ENCODE measurements at places on chromosomes 7 and 10. TPM values are rescaled to one million over a fixed set of nuclear protein-coding genes. Genes with fewer than 3 reads are reported as not detected.

The SLC26A5 gene
- total RNA-seq: not detected

The BMPER gene
- 2.3 TPM for total RNA-seq

The GNAT3 gene
- total RNA-seq: not detected

The CPVL gene
- 37.5 TPM for total RNA-seq

The SCIN gene
- total RNA-seq: 0.13 TPM

The WNT8B gene
- not detected for total RNA-seq

The SEMA3C gene
- total RNA-seq: 66.9 TPM

The LIPM gene
- total RNA-seq: not detected

The ELMO1 gene
- 11.9 TPM for total RNA-seq

The RBM17 gene
- total RNA-seq: 64.3 TPM

The MUC12 gene
- not detected for total RNA-seq

- peak; percentile 52 for DNase-seq
These were observed 110.7 kb upstream of the FZD8 start for GRCh38 chr10:35752469-35753461.

GRCh38 chr7:73706126-73707044 is 13.1 kb downstream of the STX1A start:
- DNase-seq: no peak

GRCh38 chr10:114353383-114353782 is 50.9 kb downstream of the AFAP1L2 start:
- DNase-seq: no peak

DNA sequence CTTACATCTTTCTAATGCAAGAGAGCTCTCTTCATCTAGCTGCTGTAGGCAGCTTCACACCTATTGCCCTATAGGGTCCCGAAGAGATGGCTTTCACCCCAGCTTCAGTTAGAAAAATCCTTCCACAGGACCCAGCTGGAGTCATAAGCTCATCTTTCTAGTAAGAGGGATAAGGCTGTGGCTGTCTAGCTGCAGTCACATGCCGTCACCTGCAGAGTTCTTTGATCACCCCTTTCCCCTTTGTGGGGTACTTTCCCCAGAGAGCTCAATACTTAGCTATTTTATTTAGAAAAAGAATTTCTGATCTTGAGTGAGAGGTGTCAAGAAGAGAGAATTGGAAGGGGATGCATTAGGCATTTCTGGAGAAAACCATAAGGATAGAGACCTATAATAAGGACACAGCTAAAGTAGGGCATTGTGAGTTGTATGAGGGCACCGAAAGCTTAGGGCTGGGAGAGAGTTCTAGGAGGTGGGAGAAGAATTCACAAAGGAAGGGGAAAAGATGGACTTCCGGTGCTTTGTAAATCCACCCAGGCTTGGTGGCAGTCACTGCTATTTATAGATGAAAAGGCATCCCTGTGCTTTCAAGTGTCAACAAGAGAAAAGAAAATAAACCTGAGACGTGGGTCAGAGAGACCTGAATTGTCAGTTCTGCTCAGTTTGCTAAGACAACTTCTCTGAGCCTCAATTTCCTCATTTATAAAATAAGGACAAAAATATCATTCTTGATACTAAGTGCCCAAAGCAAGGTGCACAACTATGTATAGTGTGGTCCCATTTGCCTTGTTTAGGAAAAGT is 11.1 kb upstream of the ST8SIA6 start:
- DNase-seq: no peak

DNA sequence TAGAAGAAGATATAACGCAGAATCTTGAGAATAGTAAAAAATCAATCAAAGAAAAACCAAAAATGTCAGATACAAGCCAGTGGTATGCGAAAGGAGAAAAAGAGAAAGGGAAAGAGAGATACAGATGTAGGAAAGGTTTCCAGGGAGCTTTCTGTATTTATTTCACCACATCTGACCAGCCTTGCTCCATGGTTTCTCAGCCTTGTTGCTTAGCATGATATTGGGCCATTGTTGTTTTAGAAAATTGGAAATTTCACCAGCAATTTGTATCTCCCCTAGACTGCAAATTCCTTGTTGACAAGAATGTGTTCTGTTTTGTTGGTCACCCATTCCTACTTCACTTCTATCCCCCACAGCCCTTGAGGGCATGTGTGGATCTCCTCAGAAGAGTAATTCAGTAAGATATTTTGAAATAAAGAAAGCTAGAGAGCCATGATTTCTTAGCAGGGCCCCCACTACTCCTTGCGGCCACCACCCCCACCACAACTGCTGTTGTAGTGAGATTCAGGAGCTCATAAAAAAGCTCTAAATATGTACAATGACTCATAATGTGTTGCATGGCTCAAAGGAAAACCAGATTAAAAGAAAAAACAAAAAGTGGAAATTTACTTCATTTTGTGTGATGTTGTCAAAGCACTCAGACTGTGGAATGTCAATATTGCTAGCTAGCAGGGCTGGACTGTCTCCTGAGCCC is 138.7 kb downstream of the CHRM2 start:
- no peak for DNase-seq

DNA sequence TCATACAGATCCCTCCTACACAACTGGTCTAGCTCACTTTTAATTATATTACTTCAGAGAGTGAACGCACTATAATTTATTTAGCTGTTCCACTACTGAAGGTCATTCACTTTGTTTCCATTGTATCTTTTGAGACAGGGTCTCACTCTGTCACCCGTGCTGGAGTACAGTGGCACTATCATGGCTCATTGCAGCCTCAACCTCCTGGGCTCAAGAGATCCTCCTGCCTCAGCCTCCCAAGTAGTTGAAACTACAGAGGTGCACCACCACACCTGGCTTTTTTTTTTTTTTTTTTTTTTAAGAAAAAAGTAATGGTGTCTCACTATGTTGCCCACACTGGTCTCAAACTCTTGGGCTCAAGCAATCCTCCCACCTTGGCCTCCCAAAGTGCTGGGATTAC is 49.0 kb downstream of the PIP4K2A start:
- no peak for DNase-seq

GRCh38 chr7:150753826-150754603 is 16.8 kb downstream of the GIMAP5 start:
- DNase-seq: no peak

GRCh38 chr10:132527339-132528063 is 10.1 kb upstream of the INPP5A start:
- peak; percentile 36 for DNase-seq

- no peak for DNase-seq
These were observed 27.5 kb downstream of the NOD1 start for GRCh38 chr7:30450983-30451497.

- no peak for DNase-seq
These were observed 485.8 kb downstream of the PLXNA4 start for GRCh38 chr7:132090444-132090843.

- peak; percentile 41 for DNase-seq
These were observed 11.4 kb upstream of the SCART1 start for GRCh38 chr10:133442191-133442966.

- DNase-seq: peak; percentile 88
These were observed 80.7 kb upstream of the SEC61G start for GRCh38 chr7:54839575-54840213.

GRCh38 chr7:81162771-81163525 is 244.1 kb upstream of the SEMA3C start:
- no peak for DNase-seq

- DNase-seq: peak; percentile 45
These were observed 81.1 kb upstream of the PRKG1 start for GRCh38 chr10:50992972-50993766.

GRCh38 chr7:9023675-9024294 is 590.4 kb downstream of the NXPH1 start:
- no peak for DNase-seq

DNA sequence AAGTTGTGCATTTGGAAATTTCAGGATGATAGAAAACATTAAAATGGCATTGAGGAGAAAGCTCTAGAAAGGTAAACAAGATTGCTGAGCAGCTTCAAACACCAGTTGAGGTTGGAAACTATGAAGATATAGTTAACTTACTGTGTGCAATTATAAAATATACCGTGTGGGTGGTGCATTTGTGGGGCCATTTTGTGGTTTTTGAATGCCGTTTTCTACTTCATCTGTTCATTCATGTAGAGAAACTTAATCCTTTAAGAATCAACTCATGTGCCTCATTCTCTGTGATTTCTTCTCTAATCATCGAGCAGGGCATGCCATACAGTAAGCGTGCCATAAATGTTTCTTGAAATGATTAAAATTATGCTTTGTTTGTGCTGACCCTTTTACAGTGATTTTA is 232.8 kb upstream of the TEX47 start:
- DNase-seq: no peak

DNA sequence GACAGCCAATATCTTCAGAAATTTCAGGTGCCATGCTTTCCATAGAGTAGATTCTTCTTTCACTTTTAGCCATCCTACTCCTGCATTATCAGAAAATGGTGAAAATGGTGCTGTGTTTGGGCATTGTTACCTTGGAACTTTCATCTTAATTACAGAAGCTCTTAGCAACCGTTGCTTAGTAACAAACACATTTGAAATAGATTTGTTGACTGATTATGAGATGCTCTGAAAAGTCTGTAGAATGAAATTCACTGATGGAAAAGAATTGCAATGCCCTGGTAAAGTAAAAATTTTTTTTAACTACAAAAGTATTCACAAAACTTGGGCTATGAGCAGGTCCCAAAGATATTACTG is 249.3 kb upstream of the NEBL start:
- no peak for DNase-seq

GRCh38 chr7:157513682-157514081 is 176.9 kb downstream of the DNAJB6 start:
- no peak for DNase-seq

- peak; percentile 76 for DNase-seq
These were observed 157.5 kb upstream of the KLF14 start for GRCh38 chr7:130891254-130892094.

DNA sequence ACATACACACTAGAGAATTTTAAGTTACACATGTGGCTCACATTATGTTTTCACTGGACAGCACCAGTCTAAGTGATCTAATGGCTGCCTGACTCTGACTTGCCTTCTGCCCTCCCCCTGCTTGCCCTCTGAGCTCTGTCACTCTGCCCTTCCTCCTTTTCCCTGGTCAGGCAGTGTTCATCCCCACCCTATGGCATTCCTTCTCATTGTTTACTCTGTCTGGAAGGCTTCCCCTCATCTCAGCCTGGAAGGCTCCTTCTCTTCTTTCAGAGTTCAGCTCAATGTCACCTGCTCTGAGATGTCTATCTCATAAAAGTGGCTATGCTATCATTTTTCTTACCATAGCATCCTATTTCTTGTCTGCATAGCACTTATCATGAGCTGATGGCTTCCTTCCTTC is 305.7 kb downstream of the BMPER start:
- no peak for DNase-seq

GRCh38 chr10:12509016-12509793 is 159.9 kb downstream of the CAMK1D start:
- DNase-seq: no peak

GRCh38 chr7:121182902-121183301 is 145.9 kb upstream of the WNT16 start:
- no peak for DNase-seq

DNA sequence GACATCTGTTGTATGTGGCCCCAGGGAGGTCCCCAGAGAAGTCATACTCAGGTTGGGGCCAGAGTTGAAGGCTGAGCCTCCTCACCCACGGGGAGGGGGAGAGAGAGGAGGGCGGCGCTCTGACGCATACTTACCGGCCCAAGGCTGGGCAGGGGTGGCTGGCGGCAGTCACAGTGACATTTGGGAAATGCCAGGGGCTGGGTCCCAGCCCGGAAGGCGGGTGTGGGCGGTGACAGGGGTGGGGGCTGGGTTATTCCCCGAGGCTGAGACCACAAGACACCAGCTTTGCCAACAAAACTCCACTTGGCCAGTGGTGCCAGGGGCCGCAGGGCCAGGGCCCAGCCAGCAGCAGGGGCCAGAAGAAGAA is 41.1 kb downstream of the RASGEF1A start:
- DNase-seq: peak; percentile 20

DNA sequence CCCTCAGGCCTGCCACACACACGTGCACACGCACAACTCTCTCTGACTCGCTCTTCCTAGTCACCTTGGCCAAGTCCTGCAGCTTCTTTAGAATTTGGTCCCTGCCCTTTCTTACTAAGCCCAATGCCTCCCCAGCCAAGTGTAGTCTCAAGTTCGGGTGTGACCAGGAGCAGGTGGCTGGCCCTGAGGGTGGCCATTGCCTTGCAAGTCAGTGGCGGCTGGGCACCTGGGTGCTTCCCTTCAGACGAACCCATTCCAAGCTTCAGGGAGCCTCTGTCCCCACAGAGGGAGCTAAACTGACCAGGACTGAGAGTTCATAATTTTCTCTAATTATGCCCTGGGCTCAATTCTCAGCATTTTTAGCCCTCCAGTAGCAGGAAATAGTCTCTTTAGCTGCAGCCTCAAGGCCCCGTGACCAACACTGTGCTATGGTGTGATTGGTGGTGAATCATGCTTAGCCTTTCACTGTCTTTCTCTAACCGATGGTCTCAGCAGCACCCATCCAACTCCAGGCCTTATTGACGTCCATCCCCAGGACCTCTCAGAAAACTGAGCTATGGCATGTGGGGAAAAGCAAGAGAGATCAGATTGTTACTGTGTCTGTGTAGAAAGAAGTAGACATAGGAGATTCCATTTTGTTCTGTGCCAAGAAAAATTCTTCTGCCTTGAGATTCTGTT is 34.7 kb upstream of the FXYD4 start:
- DNase-seq: peak; percentile 21

Data from Right ventricle myocardium superior (tissue), 1 donor.